ENCODE measurements at places on chromosomes 6 and 20.

- no peak for DNase-seq
Observed at GRCh38 chr20:62925420-62926228, 681 bp downstream of the DIDO1 start.

- no peak for DNase-seq
Observed at GRCh38 chr6:161215876-161216615, 57.8 kb downstream of the AGPAT4 start.

- DNase-seq = no peak
Observed at GRCh38 chr20:42895020-42895419, 294.7 kb downstream of the PTPRT start.

GRCh38 chr20:40293740-40294139, 395.3 kb downstream of the MAFB start:
- peak; percentile 77 for DNase-seq

GRCh38 chr6:88908598-88909548, 54.5 kb downstream of the RNGTT start:
- DNase-seq = no peak

DNA sequence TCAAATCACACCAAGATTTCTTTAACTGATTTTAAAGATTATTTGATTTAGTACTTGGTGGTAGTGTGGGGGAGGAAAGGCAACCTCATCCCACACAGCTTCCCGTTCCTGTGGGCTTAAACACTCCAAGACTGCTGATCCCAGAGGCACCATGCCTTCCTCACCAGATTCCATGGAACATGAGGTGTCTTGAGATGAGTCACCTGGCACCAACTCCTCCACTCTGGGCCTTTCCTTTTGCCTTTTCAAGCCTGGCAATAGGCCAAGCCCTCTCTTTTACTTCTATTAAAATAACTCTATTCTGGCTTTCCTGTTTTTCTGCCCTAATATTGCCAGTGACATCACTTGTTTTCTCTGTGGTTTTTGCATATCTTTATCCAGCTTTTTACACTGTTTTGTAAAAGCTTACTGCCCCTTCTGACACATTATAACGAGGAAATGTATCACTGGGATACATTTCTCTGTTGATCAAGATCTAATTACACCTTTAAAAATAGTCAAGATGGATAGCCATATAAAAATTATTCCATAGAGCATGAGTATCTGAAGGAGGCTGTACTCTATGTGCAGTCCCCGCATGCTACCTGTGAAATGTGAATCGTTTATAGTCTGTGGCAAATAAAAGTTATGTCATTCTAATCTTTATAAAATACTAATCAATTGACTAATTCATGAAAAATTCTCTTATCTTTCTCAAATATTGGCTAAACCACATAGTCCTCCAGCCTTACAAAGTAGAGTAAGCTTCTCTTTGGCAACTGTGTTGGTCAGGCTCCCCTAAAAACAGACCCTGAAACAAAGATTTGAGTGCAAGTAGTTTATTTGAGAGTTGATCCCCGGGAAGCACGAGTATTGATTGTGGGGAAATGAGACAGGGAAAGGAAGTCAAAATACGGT, 257.8 kb upstream of the KCNQ5 start:
- no peak for DNase-seq

GRCh38 chr6:32082935-32083334, 26.2 kb downstream of the TNXB start:
- DNase-seq = no peak

GRCh38 chr20:59135093-59135492, 28.5 kb upstream of the ZNF831 start:
- peak; percentile 13 for DNase-seq

DNA sequence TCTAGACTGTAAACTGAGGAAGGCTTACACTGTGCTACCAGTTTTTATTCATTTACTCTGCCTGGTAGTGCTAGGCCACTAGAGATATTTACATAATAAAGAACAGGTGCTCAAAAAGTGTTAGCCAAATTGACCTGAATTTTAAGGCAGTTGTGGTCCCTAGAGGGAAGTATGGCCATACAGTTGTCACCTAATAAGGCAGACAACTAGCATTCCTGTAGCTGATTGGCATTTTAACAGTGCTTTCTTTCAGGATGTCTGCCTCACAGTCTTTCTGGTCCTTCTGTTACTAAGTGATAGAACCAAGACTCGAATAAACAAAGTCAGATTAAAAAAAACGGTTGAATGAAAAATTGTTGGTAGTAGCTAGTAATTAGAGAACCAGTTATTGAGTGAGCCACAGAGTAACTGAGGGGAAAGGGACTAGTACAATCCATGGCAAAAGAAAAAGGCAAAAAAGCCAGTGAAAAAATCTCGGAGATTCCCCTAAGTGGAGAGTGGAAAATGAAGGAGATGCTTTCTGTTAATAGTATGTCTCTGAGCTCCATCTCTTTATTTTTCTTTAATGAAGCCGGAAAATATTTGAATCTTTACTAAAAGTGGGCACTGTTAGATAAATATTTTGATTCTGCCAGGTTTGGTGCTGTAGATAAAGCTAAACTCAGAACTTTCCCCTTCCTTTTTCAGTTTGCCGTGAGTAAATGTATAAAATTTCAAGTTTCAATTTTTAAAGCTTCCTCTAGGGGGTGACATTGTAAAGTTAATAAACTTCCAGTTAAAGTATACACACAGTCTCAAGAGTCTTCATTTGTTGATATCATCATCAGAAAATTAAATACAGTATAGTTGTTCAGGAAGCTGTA, 9.1 kb downstream of the VTA1 start:
- DNase-seq = peak; percentile 1

GRCh38 chr6:473768-474452, 82.4 kb downstream of the IRF4 start:
- no peak for DNase-seq

DNA sequence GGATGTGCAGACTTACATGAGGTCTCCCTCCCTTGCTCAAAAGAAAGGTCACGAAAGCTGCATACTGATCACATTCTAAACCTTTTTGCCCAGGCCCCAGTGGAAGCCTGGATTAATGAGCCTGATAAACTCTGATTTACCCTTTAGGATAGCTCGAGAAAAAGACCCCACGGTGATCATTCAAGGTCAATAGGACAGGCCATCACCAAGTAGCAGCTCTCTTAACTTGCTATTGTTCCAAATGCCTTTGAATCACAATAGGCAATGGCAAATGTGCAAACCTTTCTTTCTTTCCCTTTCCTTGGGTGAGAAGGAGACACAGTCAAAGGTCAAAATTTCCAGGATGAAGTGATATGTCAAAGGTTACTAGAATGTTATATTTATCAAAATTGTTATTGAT, 327.3 kb downstream of the HDGFL1 start:
- no peak for DNase-seq

DNA sequence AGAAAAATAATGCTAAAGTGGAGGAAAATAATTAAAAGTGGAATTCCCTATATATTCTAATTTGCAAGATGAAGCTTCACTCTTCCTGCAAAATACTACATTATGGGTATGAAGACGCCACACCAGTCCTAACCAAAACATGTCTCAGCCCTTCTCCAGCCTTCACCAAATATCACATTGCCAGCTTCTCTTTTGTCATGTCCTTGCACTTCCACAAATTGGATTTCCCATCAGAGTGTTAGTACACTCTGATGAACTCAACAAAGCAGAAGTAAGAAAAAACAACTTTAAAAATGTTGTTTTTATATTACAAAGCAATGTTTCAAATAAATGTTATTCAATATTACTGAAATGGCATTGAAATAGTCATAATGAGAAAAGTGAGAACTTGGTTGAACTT, 62.4 kb upstream of the RNF146 start:
- DNase-seq = no peak

DNA sequence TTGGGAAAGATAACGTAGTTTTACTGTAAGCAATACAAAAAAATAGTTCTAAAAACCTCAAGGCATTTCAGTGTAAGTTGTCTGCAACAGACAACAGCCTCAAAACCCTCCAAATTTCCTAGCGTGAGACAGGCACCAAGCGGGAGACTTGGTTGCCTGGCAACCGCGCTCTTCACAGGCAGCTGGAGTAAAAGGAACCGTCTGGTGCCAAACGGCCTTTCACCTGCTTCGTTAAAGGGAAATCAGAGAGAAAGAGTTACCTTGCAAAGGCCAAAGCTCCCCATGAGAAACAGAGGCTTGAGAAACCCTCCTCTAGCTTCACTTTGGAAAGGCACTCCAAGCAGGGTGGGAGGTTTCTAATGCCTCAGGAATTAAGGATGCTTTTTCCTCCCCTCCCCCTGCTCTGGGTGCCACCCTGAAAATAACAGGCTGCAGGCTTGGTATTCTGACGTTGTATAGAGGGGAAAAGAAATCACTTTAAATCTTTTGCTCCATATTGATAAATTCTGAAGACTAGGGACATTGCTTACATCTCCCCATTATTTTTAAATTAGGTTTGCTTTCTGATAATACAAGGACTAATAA, 129.7 kb upstream of the UFL1 start:
- DNase-seq = peak; percentile 51
